Right ventricle myocardium superior (tissue), 1 donor: ENCODE measurements at places on chromosomes 3 and 15.

DNA sequence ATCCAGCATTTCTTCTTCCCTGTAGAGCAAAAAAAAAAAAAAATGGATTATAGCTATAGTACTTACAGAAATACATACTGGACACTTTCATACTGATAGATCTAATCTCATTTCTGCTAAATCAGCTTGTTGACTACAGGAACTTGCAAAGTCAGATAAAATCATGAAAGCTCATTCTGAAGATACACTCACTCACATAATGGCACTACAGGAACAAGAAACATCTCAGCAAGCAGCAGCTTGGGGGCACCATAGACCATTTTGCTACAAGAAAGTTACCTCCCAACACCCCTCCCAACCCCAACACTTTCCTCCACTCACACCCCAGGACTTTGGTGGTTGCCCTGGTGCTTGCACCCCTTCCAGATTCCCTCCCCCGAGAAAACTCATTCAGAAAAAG, 4.6 kb downstream of the MYH15 start:
- DNase-seq = no peak

GRCh38 chr3:59480486-59480995, 430.7 kb upstream of the CFAP20DC start:
- DNase-seq = no peak

DNA sequence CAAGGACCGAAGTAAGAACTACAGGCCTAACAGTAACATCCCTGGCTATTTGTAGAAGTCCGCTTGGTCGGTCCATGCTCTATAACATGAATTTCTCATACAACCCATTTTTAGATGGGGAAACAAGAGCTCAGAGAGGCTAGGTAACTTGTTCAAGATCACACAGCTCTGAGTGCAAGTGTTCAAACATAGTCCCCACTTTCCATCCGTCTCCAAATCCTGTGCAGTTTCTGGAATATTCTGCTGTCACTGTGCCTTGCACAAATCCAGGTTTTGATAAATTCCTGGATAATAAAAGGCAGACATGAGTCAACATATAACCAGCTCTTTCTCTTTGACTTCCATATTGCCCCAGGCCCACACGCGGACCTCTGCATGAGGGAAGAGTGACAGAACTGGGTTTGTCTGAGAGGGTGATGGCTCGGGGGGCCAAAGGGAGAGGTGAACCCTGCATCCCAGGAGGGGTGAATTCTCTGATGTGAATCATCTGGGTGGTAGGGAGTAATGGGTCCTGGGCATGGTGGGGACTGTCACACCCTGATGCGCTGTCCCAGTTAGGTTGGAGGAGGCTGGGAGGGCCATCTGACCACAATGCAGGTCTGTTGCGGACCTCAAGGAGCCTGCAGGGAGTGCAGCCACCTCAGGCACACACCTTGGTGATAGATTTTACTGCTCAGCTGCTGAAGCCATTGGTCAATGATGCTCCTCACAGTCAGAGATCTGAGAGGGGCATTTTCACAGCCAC, 162.2 kb downstream of the SMAD6 start:
- DNase-seq = no peak

- no peak for DNase-seq
These were observed 27.3 kb upstream of the SLC28A2 start for GRCh38 chr15:45224621-45225217.

DNA sequence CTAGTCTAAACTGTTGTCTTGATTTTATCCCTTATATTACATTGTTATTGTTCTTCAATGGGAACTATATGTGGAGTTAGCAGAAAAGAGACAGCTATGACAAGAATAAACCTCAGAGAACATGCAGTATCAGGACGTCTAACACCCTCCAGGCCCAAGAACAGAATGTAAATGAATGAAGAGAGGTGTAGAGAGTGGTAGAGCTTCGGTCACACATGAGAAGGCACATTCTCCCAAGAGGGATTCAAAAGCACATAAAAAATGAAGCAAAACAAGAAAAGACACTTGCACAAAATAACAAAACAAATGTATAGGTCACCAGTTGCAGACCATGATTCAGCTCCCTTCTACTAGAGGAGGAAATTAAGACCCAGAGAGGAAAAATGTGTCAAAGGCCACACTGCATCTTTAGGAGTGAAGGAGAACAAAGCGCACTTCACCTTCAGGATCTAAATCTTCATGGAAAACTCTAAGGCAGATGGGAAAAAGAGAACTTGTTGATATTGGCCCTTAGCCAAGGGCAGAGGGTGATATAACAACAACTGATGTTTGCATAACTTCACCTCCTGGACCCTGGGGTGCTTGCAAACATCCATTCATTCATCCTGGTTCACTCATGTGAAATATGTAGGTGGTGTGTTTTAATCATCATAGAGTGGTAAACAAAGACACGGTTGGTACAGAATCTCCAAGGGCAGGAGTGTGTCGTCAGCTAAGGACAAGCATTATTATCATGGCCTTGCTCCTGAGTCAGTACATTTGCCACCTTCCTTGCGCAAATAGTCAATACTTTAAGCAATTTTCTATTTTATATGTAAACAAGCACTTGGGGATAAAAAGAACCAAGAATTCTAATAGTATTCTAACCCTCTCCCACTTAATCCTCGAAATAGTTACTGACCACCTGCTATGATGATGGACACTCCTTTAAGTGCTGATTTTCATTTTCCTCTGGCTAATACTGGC, 8.8 kb downstream of the NEK10 start:
- DNase-seq = no peak

- no peak for DNase-seq
These were observed 37.7 kb downstream of the ABHD17C start for GRCh38 chr15:80732818-80733217.

GRCh38 chr15:100295939-100296565, 45.7 kb downstream of the ADAMTS17 start:
- no peak for DNase-seq
